Activated effector memory CD4-positive, alpha-beta T cell treated with anti-CD3 and anti-CD28 coated beads, Interleukin-2, amount 50 U/mL, for 16 hours (primary cell): ENCODE measurements at places on chromosomes 11 and 22.

DNA sequence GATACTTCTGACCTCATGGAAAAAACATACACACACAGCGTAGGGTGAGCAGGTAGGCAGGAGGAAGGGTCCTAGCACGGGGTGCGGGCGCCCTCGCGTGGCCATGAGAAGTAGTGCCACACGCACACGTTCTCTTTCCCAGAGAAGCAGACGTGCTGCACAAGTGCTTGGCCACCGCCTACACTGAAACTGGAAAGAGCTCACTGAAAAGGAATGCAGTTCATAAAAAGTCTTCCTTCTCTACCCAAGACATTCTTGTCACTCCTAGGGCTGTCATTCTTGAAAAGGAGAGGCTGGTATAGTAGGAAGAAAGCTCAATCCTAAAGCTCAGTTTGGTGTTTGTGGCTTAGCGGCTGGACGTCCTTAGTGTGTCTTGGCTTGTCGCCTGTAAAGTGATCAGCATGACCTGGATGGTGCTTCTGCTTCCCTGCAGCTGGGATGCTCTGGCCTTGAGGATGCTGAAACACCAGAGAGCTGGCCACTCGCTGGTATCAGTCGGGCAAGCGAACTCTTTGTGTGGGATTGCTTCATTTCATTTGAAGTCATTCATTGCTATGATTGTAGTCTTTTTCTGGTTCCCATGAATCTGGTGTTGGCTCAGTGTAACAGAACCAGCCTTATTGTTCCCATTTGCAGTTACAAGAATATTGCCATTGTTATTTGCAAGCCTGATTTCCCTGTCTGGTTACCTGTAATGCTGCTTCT lies 303.8 kb downstream of the NTM start:
- DNase-seq = peak; percentile 69

DNA sequence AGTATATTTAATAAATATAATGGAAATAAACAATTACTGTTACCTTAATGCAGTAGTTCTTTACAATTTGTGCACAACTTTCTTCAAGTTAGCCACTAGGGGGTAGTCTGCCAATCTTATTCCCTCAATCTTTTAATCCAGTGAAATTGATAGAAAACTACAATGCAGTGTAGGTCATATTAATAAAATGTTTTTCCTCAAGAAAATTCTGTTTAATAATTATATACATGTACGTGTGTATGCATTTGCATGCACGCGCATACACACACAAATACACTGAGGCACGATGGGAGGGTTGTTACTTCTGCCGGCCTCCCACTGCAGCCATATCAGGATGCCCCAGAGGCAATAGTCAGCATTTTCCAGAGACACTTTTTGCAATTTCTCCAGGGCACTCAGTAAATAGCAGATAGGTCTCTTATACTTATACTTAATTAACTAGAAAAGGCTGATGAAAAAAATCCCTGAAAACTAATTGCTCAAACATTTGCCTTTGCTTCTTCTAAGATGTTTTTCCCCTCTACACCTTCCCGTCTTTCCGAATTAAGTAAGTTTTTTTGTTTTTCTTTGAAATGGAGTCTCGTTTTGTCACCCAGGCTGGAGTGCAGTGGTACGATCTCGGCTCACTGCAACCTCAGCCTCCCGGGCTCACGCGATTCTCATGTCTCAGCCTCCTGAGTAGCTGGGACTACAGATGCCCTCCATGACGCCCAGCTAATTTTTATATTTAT lies 3.1 kb downstream of the GAB2 start:
- DNase-seq = no peak

DNA sequence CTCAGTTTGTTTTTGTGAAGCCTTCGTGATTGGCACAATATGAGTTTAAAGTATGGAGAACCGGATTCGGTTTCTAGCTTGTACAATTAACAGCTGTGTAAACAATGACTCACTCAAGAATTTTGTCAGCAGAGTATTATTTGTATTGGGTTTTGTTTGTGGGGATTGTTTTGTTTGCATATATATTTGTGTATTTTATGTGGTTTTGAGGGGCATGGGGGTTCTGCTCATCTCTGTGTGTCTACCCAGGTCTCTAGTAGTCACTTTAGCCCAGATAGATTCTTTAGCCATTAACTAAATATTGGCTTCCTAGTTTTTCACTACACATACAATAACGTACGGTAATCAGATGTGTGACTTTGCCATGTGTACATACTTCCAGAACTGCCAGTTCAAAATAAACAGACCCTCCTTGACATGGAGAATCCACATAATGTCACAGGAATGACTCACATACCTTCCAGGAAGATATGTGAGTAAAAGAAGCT lies 7.5 kb upstream of the MS4A7 start:
- no peak for DNase-seq

DNA sequence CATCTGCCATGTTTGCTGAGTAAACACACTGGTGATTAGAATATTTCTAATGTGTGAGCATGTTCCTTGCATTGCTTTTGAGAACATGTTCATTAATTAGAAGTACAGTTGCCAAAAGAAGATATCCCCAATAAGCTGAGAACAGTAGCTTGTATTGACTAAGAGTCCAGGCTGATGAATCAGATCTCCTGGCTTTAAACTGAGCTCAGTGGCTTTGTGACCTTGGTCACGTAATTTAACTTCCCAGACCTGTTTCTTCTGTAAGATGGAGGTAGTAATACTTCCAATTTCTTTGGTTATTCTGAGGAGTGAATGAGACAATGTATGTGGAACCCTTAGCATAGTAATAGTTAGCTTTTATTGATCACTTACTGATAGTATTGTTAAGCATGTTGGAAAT lies 61.9 kb downstream of the CYB5R2 start:
- no peak for DNase-seq

DNA sequence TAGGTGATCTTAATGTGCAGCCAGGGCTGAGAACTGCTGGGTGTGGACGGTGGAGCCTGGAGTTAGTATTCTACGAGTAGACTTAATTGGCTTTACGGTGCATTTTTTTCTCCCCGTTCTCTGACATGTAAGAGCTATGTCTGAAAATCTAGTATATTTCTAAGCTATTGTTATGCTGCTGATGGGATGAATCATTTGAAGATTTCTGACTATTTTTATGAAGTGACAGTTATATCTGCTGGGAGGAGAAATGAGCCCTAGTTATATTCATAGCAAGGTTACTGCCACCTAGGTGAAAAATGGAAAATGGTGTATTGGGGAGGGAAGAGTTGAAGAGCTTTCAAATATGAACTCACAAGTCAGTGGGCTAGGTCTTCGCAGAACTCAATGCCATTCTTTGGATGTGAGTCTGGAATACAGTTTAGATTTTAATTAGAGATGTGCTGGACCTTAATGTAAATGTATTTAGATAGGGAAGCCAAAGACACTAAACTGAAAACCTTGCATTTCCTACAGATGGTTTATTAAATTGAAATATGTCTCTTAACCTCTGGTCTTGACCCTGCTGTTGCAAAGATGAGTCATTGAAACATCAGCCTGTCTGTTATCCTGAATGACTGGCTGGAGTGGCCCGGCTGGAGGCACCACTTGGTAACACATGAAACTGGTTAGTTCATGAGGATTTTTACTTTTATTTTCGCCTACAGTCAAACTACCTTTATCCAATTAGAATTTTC lies 293.7 kb downstream of the DDX10 start:
- no peak for DNase-seq

DNA sequence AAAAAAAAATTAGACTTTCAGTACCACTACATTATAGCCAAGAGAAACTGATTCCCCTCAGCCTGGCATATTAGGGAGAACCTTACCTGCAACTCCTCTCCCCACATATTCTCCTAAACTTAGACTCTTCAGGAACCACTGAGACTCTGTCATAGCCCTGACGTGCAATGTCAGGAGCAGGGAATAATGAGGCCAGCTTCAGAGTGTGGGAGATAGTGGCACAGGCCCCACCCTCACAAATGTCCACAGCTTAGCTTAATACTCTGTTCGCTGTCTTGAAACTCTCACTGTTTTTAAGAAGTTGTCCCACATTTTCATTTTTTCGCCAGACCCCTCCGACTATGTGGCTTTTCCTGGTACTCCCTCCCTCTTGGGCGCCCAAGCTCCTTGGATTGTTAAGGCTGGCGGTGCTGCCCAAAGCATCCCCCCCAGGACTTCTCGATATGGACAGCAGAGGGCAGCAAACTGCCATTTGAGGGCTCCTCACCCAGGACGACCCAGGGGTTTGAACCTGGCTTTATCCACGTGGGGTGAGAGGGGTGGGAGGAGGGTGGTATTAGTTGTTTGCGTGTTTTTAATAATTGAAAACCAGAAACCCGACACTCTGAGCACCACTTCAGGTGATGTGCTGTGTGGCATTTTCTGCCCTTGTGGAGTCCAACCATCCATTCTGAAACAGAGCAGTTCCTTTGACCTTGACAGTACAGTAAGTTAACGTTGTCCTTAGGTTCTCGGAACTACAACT lies 45.2 kb upstream of the RASSF10 start:
- DNase-seq = peak; percentile 84

GRCh38 chr11:69442012-69442806 lies 39.3 kb upstream of the LINC01488 start:
- DNase-seq = no peak

DNA sequence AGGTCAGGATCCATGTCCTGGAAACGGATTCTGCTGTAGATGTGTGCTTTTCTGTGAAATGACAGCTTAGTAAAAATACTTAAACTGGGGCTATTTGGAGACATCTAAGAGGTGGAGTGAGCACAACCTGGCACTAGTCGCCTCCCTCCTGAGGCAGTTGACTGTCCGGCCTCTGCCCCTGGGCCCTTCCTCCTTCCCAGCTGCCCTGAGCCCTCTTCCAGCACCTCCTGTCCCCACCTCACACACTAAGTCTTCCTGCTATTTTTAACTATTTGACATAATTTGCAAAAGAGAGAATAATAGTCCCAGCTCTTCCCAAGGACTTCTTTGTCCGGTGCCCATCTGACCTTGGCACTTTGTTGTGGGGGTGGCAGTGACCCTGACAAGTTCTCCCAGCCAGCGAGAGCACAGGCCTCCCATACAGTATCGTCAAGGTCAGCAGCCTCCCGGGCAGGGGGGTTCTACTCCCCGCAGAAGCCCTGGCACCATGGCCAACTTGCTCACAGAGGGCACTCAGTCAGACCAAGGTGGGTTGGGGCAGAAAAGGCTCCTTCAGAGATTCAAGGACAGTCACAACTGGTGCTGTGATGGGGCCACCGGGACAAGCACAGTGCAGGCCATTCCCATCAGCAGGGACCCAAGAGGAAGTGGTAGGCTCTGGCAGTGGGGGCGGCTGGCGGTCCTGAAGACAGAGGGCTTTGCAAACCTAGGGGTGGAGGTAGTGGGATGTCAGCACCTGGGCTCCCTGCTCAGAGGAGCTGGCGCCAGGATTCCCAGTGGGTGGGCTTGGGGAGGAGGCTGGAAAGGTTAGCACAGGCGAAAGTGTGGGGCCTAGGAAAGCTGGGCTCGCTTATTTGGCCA lies 5.5 kb upstream of the NEAT1 start:
- peak; percentile 74 for DNase-seq

DNA sequence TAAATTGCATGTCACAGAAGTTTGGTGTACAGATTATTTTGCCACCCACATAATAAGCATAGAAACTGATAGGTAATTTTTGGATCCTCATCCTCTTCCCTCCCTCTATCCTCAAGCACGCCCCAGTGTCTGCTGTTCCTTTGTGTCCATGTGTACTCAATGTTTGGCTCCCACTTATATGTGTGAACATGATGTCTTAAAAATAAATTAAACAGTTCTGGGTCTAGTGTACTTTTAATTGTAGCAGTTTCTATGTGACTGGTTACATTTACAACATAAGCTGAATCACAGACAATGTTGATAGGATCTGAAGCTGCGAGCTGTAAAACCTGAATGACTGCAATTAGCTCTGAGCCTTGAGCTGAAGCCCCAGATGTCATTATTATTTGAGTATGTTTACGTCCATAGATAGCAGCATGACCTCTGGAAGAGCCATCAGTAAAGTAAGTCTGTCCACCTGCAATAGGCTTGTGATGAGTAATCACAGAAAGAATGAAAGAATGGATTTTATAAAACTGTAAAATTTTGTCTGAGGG lies 29.7 kb downstream of the OR10A6 start:
- no peak for DNase-seq

DNA sequence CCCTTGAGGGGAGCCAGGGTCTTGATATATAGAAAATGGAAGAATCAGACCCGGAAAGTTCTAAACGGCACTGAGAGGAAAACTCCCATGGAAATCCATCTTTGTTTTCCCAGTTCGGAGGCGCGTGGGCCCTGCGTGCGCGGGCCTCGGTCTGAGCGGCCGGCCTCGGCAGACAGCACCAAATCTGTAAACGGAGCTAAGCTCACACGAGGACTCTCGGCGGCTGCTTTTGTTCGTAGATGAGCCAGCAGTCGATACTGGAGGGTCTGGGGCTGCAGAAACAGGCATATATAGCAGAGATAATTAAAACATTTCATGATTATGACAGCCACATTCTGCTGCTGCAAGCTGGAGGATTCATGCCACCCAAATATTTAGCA lies 68.5 kb upstream of the PPARA start:
- peak; percentile 31 for DNase-seq

- DNase-seq = no peak
Observed at GRCh38 chr22:36833073-36833472, 16.2 kb upstream of the PVALB start.
